Suppressor macrophage treated with lipopolysaccharide for 4 hours (primary cell): ENCODE measurements at places on chromosomes 16 and 17.

DNA sequence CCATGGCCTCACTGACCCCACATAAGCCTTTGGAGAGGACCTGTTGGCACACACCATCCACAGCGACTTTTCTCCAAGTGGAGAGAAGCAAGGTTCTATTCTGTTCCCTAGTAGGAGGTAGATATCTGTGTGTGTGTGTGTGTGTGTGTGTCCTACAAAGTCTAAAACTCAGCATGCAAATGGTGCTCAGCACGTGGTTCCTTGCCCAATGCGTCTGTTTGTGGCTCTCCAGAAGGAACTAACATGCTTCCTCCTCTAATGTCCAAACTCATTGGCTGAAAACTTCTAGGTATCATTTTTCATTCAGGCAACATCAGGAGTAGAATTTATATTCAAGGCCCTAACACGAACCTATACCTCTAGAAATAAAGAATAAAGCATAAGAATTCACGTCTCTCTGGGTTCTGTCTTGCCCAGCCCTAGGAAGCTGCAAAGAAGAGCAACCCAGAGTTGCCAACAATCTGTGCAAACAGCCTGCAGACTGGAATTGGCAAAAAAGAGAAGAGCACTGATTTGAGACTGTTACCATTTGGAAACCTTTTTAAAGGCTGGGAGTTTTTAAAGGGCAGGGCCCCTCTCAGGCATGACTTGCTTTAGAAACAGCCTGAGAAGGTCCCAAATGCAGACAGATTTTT, 25.5 kb downstream of the MAP3K14 start:
- DNase-seq: peak; percentile 74

DNA sequence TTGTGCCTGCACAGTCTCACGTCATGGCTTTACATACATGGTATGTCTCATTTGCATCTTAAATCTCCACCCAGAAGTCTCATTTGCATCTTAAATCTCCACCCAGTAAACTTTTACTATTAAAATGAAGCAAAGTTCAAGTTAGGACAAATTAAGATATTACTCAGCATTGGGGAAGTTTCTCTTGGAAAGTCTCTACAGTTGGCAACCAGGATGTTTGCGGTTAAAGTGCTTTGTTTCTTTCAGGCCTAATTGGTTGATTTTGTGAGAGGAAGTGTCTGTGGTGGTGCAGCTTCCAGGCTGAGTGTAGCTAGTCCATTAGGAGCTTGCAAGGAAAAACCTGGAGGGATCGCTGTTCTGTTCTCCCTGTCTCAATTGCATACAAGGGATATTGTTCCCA, 1373.3 kb upstream of the GOT2 start:
- peak; percentile 62 for DNase-seq

- DNase-seq: no peak
Measured at GRCh38 chr17:80096561-80097021, 4.8 kb upstream of the GAA start.

- DNase-seq: no peak
Measured at GRCh38 chr17:13292291-13292690, 274.5 kb upstream of the ELAC2 start.

GRCh38 chr17:5837055-5837491, 233.1 kb upstream of the WSCD1 start:
- DNase-seq: no peak

- DNase-seq: no peak
Measured at GRCh38 chr16:80710918-80711317, 93.5 kb downstream of the CDYL2 start.

GRCh38 chr16:35308674-35309073, 1849.3 kb downstream of the TP53TG3F start:
- DNase-seq: no peak

DNA sequence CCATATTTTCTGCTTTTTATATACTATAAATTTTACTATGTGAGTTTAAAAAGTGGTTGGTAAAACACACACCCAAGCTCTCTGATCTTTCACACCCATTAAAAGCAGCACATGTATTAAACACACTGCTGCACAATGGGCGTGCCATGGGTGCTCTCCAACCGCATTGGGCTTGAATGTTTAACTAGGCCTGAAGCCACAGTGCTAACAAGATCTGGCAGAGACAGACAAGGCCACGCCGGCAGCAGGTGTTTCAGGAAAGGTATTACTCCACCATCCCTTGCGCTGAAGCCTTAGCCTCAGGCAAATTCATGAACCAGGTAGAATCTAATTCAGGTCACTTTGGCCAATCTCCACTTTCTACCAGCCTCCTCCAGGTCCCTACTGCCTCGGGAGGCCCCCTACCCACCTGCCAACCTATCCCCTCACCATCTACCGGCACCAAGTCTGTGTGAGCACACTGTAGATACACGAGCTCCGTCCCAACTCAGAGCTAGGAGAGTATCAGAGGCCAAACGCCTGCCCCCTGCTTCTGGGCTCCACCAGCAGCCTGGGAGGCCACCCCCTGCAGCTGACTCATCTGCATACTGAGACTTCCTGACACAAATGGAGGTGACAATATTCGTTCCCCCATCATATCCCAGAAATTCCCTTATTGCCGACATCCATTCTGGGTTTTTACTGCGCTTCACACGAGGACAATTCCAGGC, 95.0 kb downstream of the ADCY9 start:
- DNase-seq: no peak

DNA sequence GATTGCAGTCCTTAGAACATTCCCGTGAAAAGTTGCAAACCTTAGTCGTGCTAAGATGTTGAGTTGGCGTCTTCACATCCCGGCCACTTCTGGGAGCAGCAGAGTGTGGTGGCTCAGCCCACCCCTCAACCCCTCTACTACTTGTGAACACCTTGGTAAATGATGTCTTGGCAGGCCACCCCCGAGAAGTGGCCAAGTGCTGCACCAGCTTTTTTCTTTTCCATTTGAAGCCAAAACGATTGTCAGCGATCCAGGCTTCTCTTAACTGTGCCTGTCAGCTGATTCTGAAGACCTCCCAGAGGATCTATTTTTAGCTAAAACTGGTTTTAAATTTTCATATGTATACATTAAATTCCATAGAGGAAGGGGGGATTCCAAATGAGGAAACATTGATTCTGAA, 247.5 kb downstream of the CDH13 start:
- DNase-seq: no peak

DNA sequence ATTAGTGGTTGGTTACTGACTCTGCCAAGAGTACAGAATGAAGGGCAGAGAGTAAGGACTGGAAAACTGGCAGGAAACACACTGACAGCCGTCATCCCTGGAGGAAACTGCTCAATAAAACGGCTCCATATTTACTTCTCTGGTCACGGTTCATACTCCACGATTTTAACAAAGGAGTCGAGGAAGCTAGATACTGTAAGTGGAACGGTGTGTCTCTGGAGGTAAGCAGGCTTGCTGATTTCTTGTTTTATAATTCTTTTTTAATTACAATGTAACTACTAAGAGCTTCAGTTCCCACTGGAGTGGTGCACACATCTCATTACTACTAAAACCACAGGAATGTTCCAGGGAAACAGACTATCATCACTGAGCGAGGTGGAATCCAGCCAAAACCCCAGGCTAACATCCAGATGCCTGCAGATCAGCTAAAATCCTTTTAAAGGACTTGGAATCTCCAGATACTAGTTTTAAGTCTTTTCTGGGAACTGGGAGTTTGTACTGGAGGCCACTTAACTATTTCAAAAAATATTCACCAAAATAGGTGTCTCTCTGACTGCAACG, 17.8 kb downstream of the SERPINF1 start:
- DNase-seq: no peak

- DNase-seq: no peak
Measured at GRCh38 chr16:81484908-81485624, 40.5 kb downstream of the CMIP start.

DNA sequence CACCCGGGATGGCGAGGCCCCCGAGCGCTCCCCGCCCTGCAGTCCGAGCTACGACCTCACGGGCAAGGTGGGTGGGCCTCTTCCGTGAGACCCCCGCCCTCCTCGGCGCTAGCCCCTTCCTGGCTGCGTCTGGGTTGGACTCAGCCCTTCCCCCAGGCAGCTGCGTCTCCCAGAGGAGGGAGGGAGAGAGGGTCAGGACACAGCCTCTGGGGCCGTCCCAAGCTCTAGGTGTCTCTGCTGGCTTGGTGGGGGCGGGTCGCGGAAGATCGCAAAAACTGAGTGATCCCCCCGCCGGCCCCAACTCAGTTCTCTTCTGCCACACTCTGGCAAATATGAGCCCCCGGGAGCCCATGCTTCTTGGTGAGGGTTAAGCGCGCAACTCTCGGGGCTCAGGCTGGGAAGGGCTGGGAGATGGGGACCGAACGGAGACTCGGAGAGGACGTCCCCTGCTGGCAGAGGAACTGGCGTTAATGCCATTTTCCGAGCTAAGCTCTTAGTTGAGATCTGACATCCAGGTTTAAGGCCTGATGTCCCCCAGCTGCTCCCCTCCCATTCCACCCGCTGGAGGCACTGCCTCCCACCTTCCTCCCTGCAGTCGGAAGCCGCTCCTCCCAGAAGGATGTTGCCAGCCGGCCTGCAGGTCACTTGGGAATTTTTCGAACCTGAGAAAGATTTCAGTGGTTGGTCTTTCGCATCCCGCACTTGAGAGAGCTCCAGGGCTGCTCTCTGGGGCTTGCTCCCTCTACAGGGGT, 419 bp downstream of the RAB37 start:
- DNase-seq: peak; percentile 63

DNA sequence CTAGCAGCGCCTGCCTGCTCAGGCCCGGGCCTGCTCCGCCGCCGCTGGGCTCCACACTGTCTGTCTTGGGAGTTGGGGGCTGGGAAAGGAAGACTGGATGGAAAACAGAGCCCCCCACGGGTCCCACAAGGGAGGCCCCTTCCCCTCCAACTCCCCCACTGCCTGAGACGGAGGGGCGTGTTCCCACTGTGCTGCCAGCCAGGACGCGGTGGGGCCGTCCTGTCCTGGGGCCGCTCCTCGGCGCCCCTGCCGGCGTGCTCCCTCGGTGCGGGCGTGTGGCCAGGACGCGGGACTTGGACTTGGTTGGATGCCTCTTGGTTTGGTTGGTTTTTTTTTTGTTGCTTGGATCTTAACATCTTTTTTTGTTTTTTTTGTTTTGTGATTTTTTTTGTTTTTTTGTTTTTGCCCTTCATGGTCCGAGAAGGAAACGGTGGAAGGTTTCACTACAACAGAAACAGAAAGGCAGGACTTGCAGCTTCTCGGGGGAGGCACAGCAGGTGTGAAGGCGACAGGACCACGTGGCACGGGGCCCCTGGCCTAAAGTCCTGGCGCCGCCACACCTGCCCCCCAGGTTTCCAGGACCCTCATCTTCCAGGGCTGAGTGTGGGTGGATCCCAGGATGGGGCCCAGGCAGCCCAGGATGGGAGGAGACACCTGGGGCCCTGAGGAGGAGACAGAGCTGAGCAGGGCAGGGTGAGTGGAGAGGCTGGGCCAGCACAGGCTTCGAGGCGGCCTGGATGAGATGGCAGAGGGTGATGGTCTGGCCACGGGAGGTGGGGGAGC, 16.0 kb downstream of the ENGASE start:
- DNase-seq: no peak

DNA sequence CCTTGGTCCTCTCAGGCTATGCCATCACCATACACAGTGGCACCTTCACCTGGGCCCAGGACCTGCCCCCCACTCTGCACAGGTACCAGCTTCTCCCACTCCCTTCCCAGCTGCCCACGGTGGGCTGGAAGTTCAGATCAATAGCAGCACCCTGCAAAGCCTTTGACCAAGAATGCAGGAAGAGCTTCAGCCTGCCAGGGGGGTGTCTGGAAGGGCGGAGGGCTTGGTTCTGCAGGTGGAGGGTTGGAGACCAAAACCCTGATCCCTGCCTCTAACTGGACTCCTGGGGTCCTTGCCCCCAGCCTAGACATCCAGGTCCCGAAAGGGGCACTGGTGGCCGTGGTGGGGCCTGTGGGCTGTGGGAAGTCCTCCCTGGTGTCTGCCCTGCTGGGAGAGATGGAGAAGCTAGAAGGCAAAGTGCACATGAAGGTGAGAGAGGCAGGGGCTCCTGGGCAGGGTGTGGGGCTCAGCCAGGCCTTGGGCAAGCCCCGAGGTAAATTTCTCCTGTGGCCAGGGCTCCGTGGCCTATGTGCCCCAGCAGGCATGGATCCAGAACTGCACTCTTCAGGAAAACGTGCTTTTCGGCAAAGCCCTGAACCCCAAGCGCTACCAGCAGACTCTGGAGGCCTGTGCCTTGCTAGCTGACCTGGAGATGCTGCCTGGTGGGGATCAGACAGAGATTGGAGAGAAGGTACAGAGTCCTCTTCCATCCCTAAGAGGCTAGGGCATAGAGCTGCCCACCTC, 34.3 kb downstream of the ABCC3 start:
- DNase-seq: no peak

GRCh38 chr16:49972280-49972679, 52.7 kb upstream of the CNEP1R1 start:
- no peak for DNase-seq

DNA sequence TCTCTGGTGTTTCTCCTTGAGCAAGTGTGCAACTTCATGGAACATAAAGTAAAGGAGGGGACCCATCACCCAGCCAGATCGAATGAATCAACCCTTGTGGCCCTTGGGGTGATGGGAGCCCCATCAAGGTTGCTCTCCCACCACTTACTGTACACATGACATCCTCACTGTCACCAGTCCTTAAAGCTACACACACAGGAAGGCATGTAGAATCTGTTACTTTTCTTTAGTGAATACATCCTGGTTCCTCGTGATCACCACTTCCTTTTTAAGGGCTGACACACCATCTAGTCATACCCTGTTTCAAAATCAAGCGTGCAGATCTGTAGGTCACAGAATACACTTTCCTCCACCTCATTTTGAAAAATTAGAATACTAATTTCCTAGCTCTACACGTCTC, 22.6 kb upstream of the MPHOSPH6 start:
- DNase-seq: peak; percentile 92

- DNase-seq: no peak
Measured at GRCh38 chr17:44940317-44940716, 7.3 kb downstream of the KIF18B start.

- DNase-seq: no peak
Measured at GRCh38 chr17:78027121-78027520, 68.6 kb downstream of the TNRC6C start.

- DNase-seq: no peak
Measured at GRCh38 chr16:31134625-31135534, 647 bp downstream of the PRSS8 start.

DNA sequence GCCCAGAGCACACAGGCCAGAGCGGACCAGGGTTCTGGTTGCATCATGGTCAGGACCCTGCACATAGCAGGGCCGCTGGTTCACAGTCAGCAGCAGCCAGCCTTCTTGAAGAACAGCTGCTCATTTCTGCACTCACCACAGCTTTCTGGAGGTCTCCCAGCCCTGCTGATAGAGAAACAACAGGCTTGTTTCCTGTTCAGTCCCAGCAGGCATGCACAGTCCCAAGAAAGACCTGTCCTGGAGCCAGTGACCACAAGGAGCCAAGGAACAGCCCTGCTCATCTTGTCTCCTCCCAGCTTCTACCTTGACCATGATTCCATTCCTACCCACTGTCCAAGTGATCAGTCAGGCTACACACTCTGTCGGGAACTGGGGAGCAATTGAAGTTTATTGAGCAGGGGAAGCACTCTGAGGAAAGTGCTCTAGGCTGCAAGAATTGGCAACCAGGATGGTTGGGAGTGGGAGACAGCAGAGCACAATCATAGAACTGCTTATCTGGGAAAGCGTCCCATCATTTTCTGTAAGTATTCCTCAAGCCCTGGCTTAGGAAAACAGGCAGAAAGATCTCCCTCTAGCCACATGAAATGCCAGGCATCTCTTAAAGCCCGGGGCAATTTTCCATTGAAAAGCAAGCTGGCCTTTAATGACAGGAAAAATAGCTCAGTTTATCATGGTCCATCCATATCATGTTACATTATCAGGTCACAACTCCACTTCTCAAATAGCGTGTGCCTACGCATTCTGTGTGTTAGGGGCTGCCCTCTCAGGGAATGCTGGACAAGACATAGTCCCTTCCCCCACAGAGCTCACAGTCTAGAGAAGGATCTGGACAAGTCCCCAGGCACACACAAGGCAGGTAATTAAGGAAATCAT, 155.4 kb upstream of the FOXF1 start:
- no peak for DNase-seq
